ENCODE measurements at places on chromosomes 5 and 9.

DNA sequence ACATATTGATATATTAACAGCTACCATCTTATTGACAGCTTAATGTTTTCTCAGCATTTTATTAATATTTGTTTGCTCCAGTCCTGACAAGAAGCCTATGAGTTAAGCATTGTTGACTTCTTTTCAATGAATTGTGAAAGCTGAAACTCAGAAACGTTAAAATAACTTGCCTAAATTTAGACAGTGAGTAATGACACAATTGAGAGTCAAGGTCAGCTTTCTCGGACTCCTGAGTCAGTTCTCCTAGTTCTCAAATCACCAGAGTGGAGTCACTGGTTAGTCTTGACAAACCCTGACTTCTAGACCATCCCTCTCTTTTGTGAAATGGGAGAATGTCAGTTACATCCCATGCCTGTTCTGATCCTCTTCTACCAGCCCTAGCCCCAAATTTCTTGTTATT lies 222.7 kb upstream of the ACO1 start:
- H3K4me1 ChIP-seq = no peaks in the 10 kb centered on the region
- no peaks in the 10 kb centered on the region for H3K27me3 ChIP-seq
- DNase-seq = no peak
- no peak overlapping the region for H3K27ac ChIP-seq

- no peak overlapping the region for H3K27ac ChIP-seq
- H3K27me3 ChIP-seq = peaks cover 28% of the 10 kb centered on the region
- H3K36me3 ChIP-seq = no peaks in the 10 kb centered on the region
- DNase-seq = no peak
- no peaks in the 10 kb centered on the region for H3K4me1 ChIP-seq
Observed at GRCh38 chr5:100902440-100903038, 543 bp downstream of the ST8SIA4 start.

DNA sequence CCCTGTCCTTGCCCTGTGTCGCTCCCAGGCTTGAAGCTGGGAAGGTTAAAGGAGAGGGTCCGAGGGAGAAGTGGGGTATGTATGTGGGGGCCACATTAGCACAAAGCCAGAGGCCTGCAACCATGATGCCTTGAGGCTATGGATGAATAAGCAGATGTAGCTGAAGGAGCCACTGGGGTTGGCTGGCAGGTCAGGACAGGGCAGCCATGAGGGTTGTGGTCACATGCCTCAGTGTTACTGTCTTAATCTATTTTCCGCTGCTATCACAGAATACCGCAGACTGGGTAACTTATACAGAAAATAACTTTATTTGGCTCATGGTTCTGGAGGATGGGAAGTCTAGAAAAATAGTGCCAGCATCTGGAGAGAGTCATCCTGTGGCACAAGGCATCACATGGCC lies 9.2 kb upstream of the GRHPR start:
- no peak overlapping the region for H3K27ac ChIP-seq
- no peaks in the 10 kb centered on the region for H3K36me3 ChIP-seq
- H3K4me1 ChIP-seq = peaks cover 4% of the 10 kb centered on the region
- no peaks in the 10 kb centered on the region for H3K27me3 ChIP-seq
- H3K4me3 ChIP-seq = no peak overlapping the region

- no peaks in the 10 kb centered on the region for H3K36me3 ChIP-seq
- H3K27ac ChIP-seq = no peak overlapping the region
- DNase-seq = no peak
- no peaks in the 10 kb centered on the region for H3K27me3 ChIP-seq
Observed at GRCh38 chr5:92977846-92978540, 603.0 kb downstream of the NR2F1-AS1 start.

- H3K27me3 ChIP-seq = no peaks in the 10 kb centered on the region
- H3K4me3 ChIP-seq = no peak overlapping the region
- 0 out of 2 replicates have a peak, but pooled peaks cover 2% of the 10 kb centered on the region for H3K4me1 ChIP-seq
- no peak overlapping the region for H3K27ac ChIP-seq
Observed at GRCh38 chr9:105515811-105516413, 42.0 kb upstream of the FKTN start.

DNA sequence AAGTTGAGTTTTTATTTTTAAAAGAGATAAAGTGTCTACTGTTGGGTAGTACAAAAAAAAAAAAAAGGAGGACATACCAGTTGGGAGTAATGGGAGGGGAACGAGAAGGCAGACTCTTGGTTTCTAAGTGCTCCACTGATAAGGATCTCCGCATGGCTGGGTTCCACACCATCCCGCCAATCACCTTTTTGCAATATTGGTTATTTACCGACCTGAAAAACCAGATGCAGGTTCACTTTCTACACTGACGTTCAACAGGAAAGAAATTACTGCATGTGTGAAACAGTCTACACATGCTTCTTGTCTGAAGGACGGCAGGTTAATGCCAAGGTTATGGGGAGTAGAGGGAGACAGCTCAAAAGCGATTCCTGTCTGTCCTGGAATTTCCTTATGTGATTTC lies 75.5 kb downstream of the PTPN3 start:
- DNase-seq = no peak
- H3K36me3 ChIP-seq = no peaks in the 10 kb centered on the region
- no peaks in the 10 kb centered on the region for H3K4me1 ChIP-seq
- H3K4me3 ChIP-seq = no peak overlapping the region
- no peak overlapping the region for H3K27ac ChIP-seq

- H3K27me3 ChIP-seq = no peaks in the 10 kb centered on the region
- DNase-seq = no peak
- H3K36me3 ChIP-seq = no peaks in the 10 kb centered on the region
Observed at GRCh38 chr9:127703289-127703946, 3.4 kb upstream of the CFAP157 start.

- no peaks in the 10 kb centered on the region for H3K36me3 ChIP-seq
- no peak overlapping the region for H3K27ac ChIP-seq
- H3K27me3 ChIP-seq = no peaks in the 10 kb centered on the region
- H3K4me3 ChIP-seq = no peak overlapping the region
- no peaks in the 10 kb centered on the region for H3K4me1 ChIP-seq
Observed at GRCh38 chr5:149283626-149284480, 12.2 kb downstream of the AFAP1L1 start.

DNA sequence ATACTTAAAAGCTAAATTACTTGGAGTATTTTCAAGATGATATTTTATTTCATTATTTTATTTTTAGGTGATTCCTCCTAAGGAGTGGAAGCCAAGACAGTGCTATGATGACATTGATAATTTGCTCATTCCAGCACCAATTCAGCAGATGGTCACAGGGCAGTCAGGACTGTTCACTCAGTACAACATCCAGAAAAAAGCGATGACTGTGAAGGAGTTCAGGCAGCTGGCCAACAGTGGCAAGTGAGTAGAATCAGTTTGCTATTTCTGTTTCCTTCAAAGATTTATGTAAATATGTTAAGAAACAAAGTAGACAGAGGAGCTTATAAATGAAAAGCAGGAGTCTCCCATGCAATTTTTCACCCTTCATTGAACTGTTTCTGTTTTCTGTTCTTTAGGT lies 47.8 kb downstream of the KDM4C start:
- no peak overlapping the region for H3K27ac ChIP-seq
- no peak overlapping the region for H3K4me3 ChIP-seq
- H3K27me3 ChIP-seq = no peaks in the 10 kb centered on the region
- H3K4me1 ChIP-seq = no peaks in the 10 kb centered on the region

- H3K4me3 ChIP-seq = peak overlapping the region; percentile 95
- 0 out of 2 replicates have a peak, but pooled peaks cover 1% of the 10 kb centered on the region for H3K27me3 ChIP-seq
- H3K27ac ChIP-seq = no peak overlapping the region
- H3K36me3 ChIP-seq = peaks cover 6% of the 10 kb centered on the region
Observed at GRCh38 chr5:112862085-112862484, 998 bp downstream of the SRP19 start.

DNA sequence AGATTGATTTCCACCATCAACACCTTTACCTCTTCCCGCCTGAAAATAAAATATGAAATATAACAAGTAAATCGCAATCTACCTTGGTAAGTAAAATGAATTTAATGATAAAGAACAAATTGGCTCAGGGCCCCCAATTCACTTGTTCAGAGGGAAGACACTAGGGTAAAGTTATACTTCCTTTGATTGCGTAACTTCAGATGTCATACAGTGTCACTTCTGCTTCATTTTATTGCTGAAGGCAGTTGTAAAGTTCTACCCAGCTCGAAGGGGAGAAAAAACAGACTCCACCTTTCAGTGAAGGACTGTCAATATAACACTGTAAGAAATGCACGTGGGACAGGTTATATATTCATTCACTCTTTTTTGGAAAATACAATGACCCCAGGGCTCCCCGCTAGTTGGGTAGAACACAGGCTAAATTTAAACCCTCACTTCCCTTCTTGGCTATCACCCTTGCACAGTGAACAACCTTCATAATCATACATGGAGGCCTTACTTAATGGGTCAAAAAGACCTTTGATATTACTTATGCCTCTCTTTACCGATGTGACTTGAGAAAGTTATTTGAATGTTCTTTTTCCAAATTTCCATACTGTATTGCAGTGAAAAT lies 848.8 kb downstream of the MAT2B start:
- H3K27me3 ChIP-seq = no peaks in the 10 kb centered on the region
- no peaks in the 10 kb centered on the region for H3K4me1 ChIP-seq
- DNase-seq = no peak

DNA sequence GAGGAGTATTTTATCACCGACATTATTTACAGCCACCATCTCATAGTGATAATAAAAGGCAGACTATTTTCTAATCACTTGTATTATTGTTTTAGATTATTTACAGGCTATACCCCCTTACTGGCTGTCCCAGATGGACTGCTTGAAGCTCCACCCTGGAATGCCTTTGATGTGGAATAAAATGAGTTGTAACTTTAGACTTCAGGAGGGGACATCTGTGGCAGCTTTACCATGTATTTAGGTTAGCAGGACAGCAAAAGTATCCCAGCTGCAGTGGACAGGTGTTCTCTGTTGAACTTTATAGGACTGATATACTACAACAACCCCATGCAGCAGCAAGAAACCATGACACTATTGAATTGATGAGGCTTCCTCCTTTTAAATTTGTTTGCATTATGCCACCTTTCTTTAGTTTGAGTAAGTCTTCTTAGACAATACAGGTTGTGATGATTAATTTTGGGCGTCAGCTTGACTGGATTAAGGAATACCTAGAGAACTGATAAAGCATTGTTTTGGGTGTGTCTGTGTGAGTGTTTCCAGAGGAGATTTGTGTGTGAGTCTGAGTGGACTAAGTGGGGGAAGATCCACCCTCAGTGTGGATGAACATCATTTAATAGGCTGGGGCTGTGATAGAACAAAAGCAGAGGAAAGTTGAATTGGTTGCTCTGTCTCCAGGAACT lies 29.2 kb upstream of the C9orf57 start:
- H3K27me3 ChIP-seq = no peaks in the 10 kb centered on the region
- no peaks in the 10 kb centered on the region for H3K36me3 ChIP-seq
- no peak overlapping the region for H3K27ac ChIP-seq
- DNase-seq = no peak
- no peaks in the 10 kb centered on the region for H3K4me1 ChIP-seq
- no peak overlapping the region for H3K4me3 ChIP-seq

GRCh38 chr9:122445155-122445749 lies 32.5 kb downstream of the OR1J1 start:
- H3K27ac ChIP-seq = no peak overlapping the region
- no peaks in the 10 kb centered on the region for H3K4me1 ChIP-seq
- H3K36me3 ChIP-seq = no peaks in the 10 kb centered on the region
- DNase-seq = no peak
- H3K27me3 ChIP-seq = no peaks in the 10 kb centered on the region

DNA sequence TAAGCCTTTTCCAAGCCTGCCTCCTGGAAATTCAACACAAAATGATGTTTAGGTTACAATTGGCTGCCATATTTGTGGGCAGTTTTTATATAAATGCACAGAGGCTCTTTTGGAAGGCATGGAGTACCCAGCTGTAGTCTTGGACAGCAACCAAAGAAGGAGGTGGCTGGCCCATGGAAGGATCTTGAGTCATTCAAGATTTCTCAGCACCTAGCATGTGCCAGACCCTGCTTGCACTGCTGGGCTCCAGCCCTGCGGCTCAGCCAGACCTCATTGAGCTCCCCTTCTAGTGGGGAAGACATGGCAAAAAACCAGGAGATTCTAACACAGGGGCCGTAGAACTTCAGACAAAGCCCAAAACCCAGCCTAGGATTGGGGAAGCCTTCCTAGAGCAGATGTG lies 22.1 kb downstream of the JADE2 start:
- peaks cover 17% of the 10 kb centered on the region for H3K36me3 ChIP-seq
- DNase-seq = no peak
- peaks cover 1% of the 10 kb centered on the region for H3K4me1 ChIP-seq
- H3K27me3 ChIP-seq = no peaks in the 10 kb centered on the region
- H3K27ac ChIP-seq = no peak overlapping the region

- no peak overlapping the region for H3K4me3 ChIP-seq
- DNase-seq = no peak
- no peaks in the 10 kb centered on the region for H3K27me3 ChIP-seq
- H3K27ac ChIP-seq = no peak overlapping the region
- H3K36me3 ChIP-seq = no peaks in the 10 kb centered on the region
- no peaks in the 10 kb centered on the region for H3K4me1 ChIP-seq
Observed at GRCh38 chr9:118023644-118024043, 319.4 kb downstream of the TLR4 start.

GRCh38 chr9:94919376-94920098 lies 193.0 kb downstream of the AOPEP start:
- no peaks in the 10 kb centered on the region for H3K36me3 ChIP-seq
- no peaks in the 10 kb centered on the region for H3K27me3 ChIP-seq
- peaks cover 9% of the 10 kb centered on the region for H3K4me1 ChIP-seq
- H3K27ac ChIP-seq = no peak overlapping the region

- H3K27ac ChIP-seq = no peak overlapping the region
- no peaks in the 10 kb centered on the region for H3K27me3 ChIP-seq
- DNase-seq = no peak
- no peak overlapping the region for H3K4me3 ChIP-seq
- no peaks in the 10 kb centered on the region for H3K36me3 ChIP-seq
Observed at GRCh38 chr5:162990856-162991497, 446.4 kb upstream of the CCNG1 start.

DNA sequence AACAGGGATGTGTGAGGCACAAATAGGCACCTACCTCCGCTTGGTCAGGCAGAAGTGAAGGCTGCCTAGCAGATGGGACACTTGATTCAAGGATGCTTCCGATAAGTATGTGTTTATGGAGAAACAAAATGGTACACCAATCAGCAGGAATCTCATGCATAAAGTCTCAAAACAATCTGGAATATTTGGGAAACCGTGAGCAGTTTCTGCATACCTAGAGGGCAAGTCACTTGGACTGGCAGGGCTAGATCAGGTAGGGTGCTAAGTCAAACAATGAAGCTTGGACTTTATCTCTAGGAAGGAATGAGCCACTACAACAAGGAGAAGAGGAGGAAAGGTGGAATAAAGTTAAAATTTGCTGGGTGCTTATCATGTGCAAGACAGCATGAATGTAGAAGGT lies 5.5 kb downstream of the EPB41L4A start:
- H3K36me3 ChIP-seq = no peaks in the 10 kb centered on the region
- peaks cover 8% of the 10 kb centered on the region for H3K27me3 ChIP-seq
- no peak for DNase-seq
- 0 out of 2 replicates have a peak, but pooled peaks cover 1% of the 10 kb centered on the region for H3K4me1 ChIP-seq

GRCh38 chr9:18384066-18384465 lies 89.9 kb upstream of the ADAMTSL1 start:
- DNase-seq = no peak
- H3K27me3 ChIP-seq = no peaks in the 10 kb centered on the region
- H3K36me3 ChIP-seq = no peaks in the 10 kb centered on the region

- no peak overlapping the region for H3K27ac ChIP-seq
- no peak overlapping the region for H3K4me3 ChIP-seq
- H3K4me1 ChIP-seq = peaks cover 11% of the 10 kb centered on the region
- H3K36me3 ChIP-seq = no peaks in the 10 kb centered on the region
- no peaks in the 10 kb centered on the region for H3K27me3 ChIP-seq
Observed at GRCh38 chr5:80191991-80192398, 63.9 kb downstream of the SERINC5 start.
